ENCODE measurements at places on chromosomes 7 and 10. TPM values are rescaled to one million over a fixed set of nuclear protein-coding genes. Genes with fewer than 3 reads are reported as not detected.

Gene PHKG1
- 7.5 TPM for total RNA-seq

Gene ALOX5
- total RNA-seq, result not detected

Gene AGAP6
- 1.5 TPM for total RNA-seq

Gene RAB18
- 42.7 TPM for total RNA-seq

Gene ZDHHC16
- total RNA-seq, result 31.9 TPM

Gene IL6
- total RNA-seq, result 32.2 TPM

Gene HACD1
- total RNA-seq, result 11.0 TPM

Gene PSMG3
- total RNA-seq, result 30.1 TPM

Gene OPN1SW
- total RNA-seq, result not detected

Gene NUTM2E
- total RNA-seq, result not detected

Gene ADAM22
- total RNA-seq, result 0.08 TPM

Gene PTN
- 9.3 TPM for total RNA-seq

Gene CALML5
- total RNA-seq, result not detected

Gene NOC3L
- total RNA-seq, result 18.2 TPM

Gene VSTM4
- total RNA-seq, result 0.23 TPM

Gene CACNB2
- 2.7 TPM for total RNA-seq

Gene CYP2C8
- not detected for total RNA-seq

Gene TRPV5
- total RNA-seq, result not detected

Gene DGKB
- total RNA-seq, result not detected

Gene PIK3AP1
- under 0.01 TPM for total RNA-seq

Gene KIF20B
- 4.2 TPM for total RNA-seq

Gene PTTG1IP2
- not detected for total RNA-seq

Gene ADRA2A
- 2.9 TPM for total RNA-seq

Gene TMEM178B
- 0.08 TPM for total RNA-seq

Gene TM9SF3
- 94.8 TPM for total RNA-seq

Gene CYP3A7
- not detected for total RNA-seq

Gene ATOH7
- not detected for total RNA-seq

Data from smooth muscle cell of the coronary artery (primary cell).